Erythroblast (primary cell): ENCODE measurements at places on chromosomes 7 and 10.

- DNase-seq = no peak
Measured at GRCh38 chr7:17293481-17293880, 5.0 kb upstream of the AHR start.

- DNase-seq = no peak
Measured at GRCh38 chr10:24438800-24439199, 229.9 kb downstream of the KIAA1217 start.

GRCh38 chr7:18715988-18716387 lies 220.4 kb downstream of the HDAC9 start:
- no peak for DNase-seq

- DNase-seq = no peak
Measured at GRCh38 chr10:89156161-89156835, 50.8 kb downstream of the CH25H start.

DNA sequence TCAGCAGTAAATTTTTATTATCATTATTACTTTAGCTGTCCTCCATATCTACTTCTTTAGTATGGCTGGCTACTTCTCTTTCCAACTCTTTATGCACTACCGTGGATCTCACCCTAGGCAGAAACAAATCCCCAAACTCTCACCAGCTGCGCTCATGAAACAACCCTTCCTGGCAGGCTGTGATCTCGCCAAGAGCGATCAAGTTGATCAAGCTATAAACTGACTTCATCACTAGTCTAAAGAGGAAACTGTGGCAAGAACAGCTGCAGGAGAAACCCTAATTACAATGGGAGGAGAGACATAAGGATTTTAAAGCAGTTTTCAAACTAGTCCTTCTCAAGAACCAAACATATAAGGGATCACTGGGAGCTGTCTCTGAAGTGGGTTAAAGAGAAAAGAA lies 160.5 kb upstream of the PRSS58 start:
- no peak for DNase-seq

DNA sequence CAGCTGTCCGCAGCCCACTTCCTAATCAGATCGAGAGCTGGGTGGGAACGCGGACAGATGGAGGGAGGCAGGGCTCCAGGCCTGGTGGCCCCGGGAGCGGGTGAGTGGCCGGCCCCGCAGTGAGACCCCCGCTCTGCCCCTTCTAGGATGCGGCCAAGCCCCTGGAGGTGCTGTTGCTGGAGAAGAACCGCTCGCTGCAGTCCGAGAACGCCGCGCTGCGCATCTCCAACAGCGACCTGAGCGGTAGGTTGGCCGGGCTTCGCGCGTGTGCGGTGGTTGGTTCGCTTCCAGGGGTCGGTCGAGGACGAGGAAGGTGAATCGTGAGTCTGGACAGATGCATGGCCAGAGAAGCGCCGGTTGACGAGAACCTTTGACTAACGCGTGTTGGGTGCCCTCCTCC lies 91.3 kb upstream of the SH2B2 start:
- DNase-seq = no peak

DNA sequence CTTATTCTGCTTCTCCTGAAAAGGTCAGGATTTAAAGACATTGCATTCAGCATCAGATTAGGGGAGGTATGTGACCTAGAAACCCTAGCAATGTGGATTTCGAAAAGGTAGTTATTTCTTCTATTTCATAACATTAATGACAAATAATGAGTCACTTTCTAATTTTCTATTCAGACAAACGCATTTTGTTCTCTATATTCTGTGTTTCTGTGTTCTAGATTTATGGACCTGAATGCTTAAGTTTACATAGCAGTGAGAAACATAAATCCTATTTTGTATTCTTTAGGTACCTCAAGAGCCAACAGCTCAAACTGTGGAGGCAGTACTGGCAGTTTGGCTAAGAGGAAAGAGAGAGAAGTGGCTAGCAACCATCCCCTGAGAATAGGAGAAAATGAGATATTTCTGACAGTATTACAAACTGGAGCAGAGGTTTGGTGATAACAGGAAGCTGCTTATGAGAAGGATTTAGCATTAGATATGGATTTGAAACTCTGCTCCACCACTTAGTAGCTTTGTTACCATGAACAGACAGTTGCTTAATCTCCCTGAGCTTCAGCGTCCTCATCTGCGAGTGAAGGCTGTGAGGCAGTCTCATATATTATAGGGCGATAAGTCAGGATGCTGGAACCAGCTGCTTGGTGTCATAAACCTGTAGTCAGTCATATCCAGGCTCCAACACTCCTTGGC lies 28.2 kb downstream of the CDK14 start:
- no peak for DNase-seq

DNA sequence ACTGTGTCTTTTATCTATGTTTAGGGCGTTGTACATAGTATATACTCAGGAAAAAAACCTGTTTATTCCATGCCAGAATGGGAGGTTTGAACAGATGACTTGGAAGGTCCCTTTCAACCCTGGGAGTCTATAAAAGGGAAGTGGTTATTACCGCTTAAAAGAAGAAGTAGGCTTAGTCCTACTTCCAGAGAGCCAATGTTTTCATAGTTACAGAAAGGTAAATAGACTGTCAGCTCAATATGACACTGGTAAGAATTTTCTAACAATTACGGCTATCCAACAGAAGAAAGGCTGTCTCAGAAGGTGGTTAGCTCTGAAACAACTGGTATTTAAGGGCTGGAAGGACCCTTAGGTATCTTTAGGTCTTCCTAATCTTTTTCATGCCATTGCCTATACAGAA lies 1.1 kb upstream of the TFAM start:
- peak; percentile 36 for DNase-seq

DNA sequence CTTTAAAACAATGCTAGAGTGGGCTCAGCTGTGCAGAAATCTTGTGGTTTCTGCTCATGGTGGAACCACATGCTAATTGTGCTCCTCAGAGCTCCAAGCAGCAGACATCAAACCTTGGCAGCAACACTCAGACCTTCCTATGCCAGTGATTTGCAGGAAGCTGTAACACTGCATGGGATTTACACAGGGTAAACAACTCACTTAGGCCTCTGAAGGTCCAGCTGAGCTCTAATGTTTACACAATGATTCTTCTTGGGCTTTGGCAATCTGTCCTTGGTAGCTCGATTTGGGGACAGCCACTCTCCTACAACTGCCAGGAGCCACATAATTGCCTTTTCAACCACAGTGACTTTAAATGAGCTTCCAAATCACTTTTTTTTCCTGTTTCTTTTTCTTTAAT lies 97.7 kb upstream of the PDLIM1 start:
- no peak for DNase-seq

DNA sequence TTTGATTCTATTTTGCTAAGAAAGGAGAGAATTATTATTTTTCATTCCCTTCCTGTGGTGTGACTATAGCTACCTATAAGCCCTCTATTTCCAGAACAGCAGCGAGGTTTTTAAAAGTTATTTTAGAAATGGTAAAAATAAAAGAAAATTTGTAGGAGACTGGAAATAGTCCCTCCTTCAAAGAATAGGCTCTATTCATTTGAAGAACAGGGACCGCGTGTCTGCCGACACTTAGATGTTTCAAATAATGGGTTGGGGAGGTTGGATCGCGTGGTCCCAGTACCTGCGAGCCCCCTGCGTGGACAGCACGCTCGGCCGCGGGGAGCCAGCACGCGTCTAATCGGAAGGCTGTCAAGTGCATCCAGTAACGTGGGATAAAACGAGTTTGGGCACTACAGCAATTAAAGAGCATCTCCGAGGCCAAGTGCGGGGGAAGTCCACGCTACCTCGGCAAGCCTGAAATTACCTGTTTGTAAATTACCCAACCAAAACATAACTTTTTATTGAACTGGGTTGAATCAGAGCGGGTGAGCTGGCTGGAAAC lies 1.0 kb downstream of the CACNA2D1 start:
- no peak for DNase-seq

- no peak for DNase-seq
Measured at GRCh38 chr7:138287549-138287948, 172.5 kb upstream of the TRIM24 start.

GRCh38 chr10:101000127-101000914 lies 713 bp downstream of the LZTS2 start:
- DNase-seq = peak; percentile 50

GRCh38 chr7:105580022-105580740 lies 1.1 kb downstream of the EFCAB10 start:
- DNase-seq = peak; percentile 7

DNA sequence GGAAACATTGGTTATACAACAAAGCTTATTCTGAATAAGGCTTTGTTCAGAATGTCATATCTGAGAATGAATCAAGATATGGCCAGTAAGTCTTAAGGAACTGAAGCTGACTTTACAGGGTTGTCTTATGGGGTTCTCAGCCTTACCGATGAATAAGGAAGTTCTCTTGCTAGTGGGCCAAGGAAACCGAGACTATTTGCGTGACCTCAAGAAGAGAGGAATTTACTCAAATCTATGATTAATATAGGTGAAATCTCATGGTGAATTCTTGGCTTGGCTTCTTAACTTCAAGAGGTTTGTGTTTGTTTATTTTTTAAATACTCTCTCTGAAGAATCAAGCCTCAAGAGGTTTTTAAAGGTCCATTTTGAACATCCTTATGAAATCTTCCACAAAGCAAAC lies 4.7 kb upstream of the MRLN start:
- no peak for DNase-seq

GRCh38 chr7:22723637-22724036 lies 3.4 kb upstream of the IL6 start:
- DNase-seq = no peak

DNA sequence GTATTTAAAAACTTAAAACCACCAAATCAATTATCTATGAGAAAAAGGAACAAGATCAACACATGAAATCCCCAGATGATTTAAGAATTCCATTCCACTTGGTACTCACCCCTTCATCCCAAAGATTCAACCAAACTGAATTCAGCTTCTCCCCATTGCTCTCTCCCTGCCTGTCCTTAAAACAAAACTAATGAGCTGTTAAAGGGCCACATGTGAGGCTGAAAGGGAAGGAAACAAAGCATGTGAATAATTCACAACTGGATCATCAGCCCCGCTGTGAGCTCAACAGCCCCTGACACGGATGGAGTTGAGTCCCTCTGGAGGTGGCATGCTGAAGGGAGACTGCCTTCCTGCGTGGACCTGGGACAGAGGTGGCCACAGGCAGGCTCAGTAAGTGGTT lies 32.9 kb downstream of the VOPP1 start:
- DNase-seq = no peak

DNA sequence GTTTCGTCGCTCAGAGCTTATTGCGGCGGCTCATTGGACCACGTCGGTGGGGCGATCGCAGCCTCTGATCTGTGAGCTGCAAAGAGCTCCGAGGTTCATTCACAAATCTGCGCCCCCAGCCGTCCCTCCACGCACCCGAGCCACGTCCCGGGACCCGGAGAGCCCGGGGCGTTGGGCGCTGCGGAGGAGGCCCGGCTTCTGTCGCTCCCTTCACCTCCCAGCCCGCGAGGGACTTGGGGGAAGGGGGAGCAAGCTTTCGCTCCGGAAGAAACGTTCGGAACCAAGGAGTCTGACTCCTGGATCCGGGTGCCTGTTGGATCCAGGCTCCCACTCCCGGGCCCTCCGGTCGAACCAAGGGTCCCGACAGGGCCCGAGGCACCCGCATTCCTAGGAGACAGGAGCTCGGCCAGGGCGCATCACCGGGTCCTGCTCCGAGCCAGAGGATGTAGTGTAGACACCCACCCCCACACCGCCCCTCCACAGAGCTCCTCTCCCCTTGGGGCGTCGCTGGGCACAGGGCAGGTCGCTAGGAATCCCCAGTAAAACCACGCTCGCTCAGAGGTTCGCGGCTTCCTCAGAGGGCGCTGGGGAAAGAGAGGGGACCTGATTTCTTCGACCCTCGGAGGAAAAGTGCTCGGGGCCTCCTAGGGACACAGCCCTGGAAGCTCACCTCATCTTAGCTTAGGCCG lies 7.9 kb upstream of the EN2 start:
- DNase-seq = no peak

GRCh38 chr10:120543291-120543690 lies 86.3 kb downstream of the PLPP4 start:
- DNase-seq = no peak

- no peak for DNase-seq
Measured at GRCh38 chr10:13787015-13787421, 200.3 kb downstream of the PRPF18 start.

GRCh38 chr10:8840356-8840755 lies 785.9 kb downstream of the GATA3 start:
- no peak for DNase-seq

- no peak for DNase-seq
Measured at GRCh38 chr7:151628846-151629604, 109.3 kb upstream of the RHEB start.

DNA sequence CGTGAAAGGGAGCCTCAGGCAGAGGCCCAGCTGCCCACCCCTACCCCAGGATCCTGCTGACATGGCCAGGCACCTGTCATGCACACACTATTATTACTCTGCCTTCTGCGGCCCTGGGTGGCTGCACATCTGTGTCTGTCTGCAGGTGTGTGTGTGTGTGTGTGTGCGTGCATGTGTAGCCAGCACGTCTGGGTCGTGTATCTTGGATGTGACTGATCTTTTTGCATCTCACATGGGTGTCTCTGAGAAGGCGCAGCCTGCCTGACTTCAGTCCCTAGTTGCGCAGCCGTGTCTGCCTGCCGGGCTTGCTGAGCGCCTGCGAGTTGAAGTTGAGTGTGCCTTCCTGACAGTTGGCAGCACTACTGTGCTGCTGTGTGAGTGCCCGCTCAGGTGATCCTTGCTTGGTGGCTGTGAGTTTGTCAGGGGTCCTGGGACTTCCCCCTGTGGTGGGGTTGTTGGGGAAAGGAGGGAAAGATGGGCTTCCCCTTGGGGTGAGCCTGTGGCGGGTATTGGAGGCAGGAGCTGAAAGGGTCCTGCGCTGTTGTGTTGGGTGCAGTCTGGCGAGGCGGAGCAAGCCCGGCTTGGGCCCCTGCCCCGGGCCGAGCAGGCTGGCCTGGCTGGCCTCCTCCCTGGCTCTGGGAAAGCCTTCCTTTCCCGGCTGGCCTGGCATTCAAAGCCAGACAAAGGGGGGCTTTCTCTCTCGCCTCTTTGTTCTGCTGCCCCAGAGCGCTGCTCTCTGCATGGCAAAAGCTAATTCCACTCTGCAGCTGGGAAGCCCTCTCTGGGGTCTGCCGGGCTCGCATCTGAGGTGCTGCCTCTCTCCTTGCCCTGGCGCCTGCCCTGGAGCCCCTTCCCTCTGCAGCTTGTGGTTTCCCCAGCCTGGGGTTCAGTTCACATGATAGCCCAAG lies 4.9 kb downstream of the TRIM8 start:
- no peak for DNase-seq

GRCh38 chr10:6351495-6351894 lies 148.8 kb downstream of the PFKFB3 start:
- no peak for DNase-seq

DNA sequence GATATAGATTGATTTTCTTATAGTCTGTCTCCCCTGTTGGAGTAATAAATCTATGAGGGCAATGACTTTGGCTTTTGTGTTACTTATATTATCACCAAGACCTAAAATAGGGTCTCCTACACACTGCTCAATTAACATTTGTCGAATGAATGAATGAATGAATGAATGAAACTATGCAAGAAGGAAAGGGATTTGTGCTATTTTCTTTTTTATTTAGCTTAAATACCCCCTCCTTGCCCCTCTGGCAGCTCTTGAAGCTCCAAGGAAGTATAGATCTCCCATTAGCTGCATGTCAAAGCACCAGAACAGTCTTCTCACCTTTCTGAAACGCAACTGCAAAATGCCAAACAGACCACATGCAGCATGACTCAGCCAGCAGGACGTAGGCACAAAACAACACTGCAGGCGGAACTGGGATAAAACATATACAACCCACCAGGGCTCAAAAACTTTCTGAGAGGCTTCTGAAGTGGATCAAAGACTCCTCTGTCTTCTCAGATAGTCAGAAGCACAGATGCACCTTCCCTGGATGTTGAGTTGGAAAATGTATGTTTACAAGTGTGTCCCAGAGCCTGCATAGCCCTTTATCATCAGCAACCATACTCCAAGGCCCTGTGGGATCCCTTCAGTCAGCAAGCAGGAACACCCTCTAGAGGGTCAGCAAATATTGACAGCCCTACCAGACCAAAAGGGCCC lies 187.8 kb downstream of the NPSR1 start:
- DNase-seq = no peak
